Activated T-helper 1 cell treated with Interleukin-2 at 50 U/mL for 16 hours (primary cell): ENCODE measurements at places on chromosomes 13 and 19.

- DNase-seq = no peak
These were observed 13.5 kb downstream of the NDUFA11 start for GRCh38 chr19:5890099-5890498.

DNA sequence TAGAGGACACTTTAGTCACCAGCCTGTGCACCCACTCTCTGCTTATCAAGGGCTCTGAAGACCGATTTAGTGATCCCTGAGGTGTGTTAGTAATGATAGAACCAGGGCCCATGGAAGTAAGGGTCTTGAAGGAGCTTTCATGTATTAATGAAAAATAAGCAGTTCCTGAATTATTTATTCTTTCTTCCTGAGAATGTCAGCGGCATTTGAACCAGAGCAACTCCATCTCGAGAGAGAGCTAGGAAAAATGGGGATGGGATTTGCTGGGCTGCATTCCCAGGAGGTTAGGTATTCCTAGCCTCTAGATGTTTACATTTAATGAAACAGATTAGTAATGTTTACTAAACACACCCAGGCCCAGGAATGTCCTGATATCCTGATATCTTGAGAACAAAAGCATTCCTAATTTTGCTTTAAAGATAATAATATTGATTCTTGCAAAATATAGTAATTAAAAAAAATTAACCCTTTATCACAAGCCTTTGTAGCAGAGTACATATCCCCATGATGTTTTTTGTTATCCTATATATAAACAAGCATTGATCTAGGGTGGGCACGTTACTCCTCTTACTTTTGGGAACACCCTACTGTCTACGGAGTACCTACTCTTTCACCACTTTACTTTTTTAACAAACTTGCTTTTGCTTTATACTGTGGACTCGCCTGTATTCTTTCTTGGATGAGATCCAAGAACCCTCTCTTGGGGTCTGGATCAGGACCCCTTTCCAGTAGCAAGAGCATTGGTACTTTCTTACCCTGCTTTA is 63.1 kb downstream of the COG3 start:
- DNase-seq = no peak

GRCh38 chr19:35297515-35297848 is 5.5 kb downstream of the MAG start:
- DNase-seq = no peak

DNA sequence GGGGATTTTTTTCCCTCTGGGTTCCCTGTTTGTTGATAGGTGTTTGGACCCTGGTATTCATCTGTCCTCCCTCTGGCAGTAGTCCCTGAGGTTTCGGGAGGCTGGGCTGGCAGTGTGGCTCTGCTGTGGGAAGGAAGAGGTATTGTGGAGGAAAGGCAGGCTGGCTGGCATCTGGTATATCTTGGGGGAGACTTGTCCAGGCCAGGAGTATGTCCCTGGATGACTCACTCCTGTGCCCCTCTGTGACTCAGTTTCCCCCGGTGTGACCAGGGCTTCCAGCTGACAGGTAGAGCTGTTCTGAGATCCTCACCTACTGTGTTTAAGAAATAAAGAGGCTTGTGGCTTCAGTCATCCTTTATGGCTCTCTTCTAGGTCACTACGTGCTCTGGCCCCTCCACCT is 14.2 kb upstream of the ZNF492 start:
- no peak for DNase-seq
